Stimulated activated CD8-positive, alpha-beta memory T cell treated with anti-CD3 and anti-CD28 coated beads, Interleukin-4, amount 100 ng/mL, for 1 hour (primary cell): ENCODE measurements at places on chromosomes 5 and 9.

DNA sequence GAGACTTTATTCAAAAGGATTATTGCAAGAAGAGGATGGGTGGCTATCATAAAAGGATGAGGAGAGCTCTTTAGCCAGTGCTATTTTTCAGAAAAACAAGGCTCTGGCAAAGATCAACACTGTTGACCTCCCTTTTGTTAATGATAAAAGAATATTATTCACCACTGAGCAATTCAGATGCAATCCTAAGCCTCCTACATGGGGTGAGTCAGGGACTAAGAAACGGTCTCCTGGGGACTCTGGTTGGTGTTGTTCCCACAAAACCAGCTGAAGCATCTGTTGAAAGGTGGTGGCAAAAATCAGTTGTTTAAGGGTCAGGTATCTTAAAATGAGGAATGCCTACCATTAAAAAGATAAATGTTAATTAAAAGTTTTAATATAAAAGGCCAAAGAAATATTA lies 7.7 kb upstream of the GCNT1 start:
- DNase-seq: no peak

DNA sequence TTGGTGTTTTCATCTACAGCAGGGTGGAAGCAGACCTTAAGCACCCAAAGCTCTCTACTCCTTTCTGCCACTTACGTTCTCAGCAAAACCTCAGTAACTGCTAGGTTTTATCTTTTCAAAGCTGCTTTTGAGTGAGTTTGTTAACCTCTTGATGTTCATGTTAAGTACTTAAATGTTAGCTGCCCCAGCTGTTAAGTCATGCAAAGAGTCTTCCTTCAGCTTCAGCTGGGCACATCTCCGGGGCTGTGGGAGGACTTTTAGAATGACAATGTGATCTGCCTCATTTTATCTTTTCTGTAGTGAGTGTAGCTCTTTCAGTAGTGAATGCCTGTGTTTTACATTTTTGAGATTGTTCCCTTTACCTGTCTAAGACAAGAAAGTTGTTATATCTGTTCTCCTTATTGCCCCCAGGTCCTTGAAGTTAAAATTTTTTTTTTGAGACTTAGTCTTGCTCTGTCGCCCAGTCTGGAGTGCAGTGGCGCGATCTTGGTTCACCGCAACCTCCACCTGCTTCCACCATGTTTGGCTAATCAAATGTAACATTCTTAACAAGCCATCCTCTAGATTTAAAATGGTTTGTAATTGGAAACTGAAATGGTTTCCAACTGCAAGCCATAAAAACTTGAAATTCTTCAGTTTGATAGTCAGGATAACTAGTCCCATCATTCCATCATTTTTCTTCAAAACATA lies 19.6 kb downstream of the KDM4C start:
- no peak for DNase-seq

GRCh38 chr9:74277532-74277931 lies 219.6 kb upstream of the RORB start:
- DNase-seq: no peak

DNA sequence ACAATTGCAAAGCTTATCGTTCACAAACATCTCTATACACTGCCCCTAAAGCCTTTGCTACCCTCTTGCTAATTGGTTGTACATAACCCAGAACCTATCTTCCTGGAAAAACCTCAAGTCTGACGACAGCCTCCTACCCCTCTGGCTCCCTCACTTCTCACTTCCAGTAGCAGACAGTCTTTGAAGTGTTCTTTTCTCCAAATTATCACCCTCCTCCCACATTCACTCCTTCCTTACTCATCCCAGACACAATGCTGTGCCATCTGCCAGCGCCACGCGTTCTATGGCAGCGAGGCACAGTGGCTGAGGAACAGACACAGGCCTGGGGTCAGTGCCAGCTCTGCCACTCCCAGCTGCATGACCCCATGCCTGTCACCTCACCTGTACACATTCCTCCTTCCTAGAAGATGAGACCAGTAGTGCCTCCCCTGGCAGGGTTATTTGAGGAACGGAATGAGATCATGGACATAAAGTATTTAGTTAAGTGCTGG lies 27.7 kb downstream of the CLTA start:
- no peak for DNase-seq

DNA sequence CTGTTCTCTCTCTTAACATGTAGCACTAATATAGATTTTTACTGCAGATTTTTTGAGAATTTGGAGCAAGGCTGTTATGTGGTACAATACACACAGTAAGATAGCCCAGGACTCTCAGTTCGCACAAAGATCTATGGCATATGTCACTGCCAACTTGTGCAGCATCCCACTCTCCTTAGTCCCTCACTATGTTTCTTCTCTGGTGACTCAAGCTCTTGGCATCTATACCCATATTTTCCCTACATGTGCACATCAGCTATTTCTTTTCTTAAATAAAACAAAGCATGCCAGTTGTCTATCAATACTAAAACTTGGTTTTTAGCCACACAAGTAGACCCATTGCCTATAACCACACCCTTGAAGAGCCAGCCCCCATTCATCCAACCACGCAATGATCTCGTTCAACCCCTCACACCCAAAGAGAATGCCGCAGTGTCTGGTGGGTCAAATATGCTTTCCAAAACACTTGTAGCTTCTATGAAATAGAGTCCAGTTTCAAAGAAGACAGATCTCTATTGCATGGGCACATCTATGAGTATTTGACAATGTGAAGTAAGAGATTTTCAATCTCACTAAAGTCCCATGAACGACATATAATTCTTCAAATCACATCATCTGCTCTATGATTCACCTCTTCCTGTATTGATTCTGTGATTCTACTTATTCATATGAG lies 18.2 kb upstream of the IL7R start:
- DNase-seq: no peak

GRCh38 chr9:68560071-68560844 lies 19.6 kb upstream of the TMEM252 start:
- DNase-seq: no peak

DNA sequence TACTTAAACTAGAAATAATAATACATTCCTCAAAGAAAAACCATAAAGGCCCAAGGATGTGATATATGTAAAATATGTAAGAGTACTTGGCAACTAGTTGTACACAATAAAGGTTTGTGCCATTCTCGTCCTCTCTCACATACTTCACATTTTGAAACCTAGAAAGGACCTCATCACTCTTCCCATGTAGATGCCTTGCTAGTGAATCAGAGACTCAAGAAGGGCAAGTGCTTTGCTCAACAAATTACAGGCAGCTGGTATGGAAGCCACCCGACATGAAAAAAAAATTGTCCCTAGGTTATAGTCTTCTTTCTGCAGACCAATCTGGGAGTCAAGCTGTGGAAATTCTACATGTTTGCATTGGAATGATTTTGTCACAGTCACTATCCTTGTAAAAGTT lies 31.7 kb downstream of the ADRB2 start:
- DNase-seq: no peak

- no peak for DNase-seq
Measured at GRCh38 chr5:60670749-60671148, 29.2 kb downstream of the DEPDC1B start.

GRCh38 chr9:112348257-112349007 lies 15.0 kb upstream of the PTBP3 start:
- peak; percentile 52 for DNase-seq

- DNase-seq: no peak
Measured at GRCh38 chr9:33128570-33128969, 38.6 kb downstream of the B4GALT1 start.

- no peak for DNase-seq
Measured at GRCh38 chr9:124897570-124898460, 35.9 kb downstream of the ARPC5L start.

DNA sequence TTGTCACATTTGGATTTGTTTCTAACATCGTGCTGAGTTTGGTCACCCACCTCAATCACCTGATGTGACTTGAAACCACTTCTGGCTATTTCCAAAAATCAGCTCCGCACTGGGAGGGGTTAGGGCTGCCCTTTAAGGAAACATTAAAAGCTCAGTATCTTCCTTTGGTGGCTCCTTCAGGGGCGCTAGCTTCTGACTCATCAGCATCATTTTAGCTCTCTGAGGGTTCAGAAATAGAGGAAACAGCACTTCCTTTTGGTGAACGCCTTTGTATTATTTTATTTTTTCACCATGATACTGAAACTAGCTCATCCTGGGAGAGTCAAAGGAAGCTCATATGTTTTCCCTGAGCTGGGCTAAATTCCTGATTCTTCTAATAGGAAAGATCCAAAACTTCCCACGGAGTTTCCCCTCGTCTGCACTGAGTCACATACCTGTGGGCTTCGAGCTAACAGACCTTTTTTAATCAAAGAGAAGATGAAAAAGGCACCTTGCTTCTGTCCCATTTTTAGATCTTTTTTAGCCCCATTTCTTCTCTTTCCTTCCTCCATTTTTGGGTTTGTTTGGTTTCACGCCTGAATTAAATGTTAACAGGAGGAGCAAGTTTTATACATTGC lies 48.2 kb downstream of the ROPN1L start:
- DNase-seq: no peak

DNA sequence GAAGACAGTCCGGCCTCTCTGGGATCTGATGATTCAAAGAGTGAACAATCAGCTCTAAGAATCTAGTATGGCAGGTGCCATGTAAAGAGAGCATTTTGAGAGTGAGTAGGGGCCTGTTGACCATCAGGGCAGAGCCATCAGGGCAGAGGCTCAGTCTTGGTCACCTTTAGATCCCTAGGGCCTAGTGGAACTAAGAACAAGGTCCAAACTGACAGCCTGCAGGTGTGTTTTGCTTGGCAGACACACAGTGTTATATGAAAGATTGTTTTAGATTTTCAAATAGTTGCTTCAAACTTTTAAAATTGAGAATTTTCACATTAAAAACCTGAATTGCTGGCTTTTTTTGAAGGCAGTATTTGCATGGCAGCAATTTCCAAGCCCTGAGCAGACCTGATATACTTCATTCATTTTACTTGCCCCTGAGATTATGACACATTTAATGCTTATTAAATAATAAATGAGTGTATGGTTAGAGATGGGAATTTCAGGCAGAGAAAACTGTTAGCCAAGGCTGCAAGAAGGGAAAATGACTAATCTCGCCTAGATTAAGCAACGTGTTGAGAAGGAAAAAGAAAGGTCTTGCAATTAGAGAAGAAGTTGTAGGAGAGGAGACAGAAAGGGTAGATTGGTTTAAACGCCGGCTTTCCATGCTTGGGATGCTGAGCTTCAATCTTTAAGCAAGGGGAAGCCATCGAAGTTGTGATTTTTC lies 279.6 kb downstream of the ARRDC3 start:
- no peak for DNase-seq

GRCh38 chr5:146399481-146399880 lies 47.7 kb upstream of the TCERG1 start:
- DNase-seq: no peak

- DNase-seq: no peak
Measured at GRCh38 chr5:101012880-101013279, 109.8 kb upstream of the ST8SIA4 start.

- DNase-seq: no peak
Measured at GRCh38 chr5:151171529-151171928, 13.9 kb upstream of the ANXA6 start.

GRCh38 chr5:127910307-127910956 lies 173.1 kb upstream of the SLC12A2 start:
- no peak for DNase-seq

- DNase-seq: peak; percentile 27
Measured at GRCh38 chr9:95724253-95724991, 151.1 kb upstream of the ERCC6L2 start.

GRCh38 chr5:20956134-20956533 lies 968.1 kb upstream of the CDH18 start:
- DNase-seq: no peak

DNA sequence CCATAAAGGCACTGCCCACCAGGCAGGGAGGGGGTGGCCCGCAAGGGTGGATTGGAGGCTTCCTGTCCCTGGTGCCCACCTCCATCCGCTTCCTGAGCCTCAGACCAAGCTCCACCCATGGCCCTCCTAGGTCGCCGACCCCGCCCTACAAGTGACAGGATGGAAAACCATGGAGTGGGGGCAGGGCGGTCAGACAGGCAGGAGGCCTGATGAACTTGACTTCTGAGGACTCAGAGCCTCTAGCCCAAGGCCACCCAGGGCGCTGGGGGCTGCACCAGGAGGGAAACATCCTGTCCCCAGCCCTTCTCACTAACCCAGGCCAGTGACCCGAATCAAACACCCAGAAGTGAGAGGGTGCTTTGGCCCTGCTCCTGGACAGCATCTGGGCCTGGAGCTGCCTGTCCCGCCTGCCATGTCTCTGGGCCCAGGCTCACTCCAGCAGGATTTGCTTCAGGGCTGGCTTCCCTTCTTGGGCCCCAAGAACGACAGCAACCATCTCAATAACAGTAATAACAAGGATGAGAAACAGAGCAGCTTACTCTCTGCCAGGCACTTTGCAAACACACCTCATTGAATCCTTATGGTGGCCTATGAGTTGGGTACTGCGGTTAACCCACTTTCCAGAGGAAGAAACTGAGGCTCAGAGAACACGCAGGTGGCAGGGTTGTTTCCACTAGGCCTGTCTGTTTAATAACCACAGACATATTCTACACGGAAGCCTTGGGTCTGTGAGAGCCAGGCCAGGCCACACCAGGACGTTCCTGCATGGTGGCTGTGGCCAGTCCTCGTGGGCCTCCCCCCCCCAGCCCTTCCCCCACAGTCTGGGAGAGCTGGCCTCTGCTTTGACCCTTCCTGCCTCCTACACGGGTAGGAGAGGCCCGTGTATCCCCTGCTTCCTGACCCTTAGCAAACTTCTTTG lies 4.4 kb upstream of the ST6GALNAC6 start:
- DNase-seq: peak; percentile 59
